ENCODE measurements at places on chromosomes 2 and 18. TPM values are rescaled to one million over a fixed set of nuclear protein-coding genes. Genes with fewer than 3 reads are reported as not detected.
A peak's percentile ranks its signal among the peaks of the same experiment; 100 is the strongest.

- no peak for DNase-seq
Observed at GRCh38 chr2:78861546-78861945, 164.0 kb upstream of the REG3G start.

GRCh38 chr2:1758171-1758570 is 13.9 kb upstream of the PXDN start:
- DNase-seq, result no peak

GRCh38 chr2:186771850-186772463 is 77.0 kb downstream of the ZSWIM2 start:
- no peak for DNase-seq

- DNase-seq, result no peak
Observed at GRCh38 chr18:59881728-59882656, 17.8 kb upstream of the PMAIP1 start.

DNA sequence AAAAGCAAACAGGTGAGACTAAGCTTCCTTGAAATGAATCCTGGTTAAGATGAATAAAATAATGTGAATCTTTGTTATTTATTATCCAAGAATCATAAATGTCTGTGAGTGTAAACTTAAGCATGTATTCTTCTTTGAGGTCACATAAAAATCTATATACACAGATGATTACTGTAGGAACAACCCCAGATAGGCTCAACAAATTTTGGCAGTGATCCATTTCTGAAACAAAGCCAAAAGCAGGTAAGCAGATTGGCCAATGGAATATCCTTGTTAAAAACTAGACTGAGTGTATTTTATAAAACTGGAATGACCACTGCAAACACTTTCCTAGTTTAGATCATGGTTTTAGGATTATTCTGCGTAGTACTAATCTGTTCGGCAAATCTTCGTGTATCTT is 11.3 kb downstream of the SCYGR5 start:
- no peak for DNase-seq

GRCh38 chr2:5236249-5236648 is 455.9 kb upstream of the SOX11 start:
- no peak for DNase-seq

DNA sequence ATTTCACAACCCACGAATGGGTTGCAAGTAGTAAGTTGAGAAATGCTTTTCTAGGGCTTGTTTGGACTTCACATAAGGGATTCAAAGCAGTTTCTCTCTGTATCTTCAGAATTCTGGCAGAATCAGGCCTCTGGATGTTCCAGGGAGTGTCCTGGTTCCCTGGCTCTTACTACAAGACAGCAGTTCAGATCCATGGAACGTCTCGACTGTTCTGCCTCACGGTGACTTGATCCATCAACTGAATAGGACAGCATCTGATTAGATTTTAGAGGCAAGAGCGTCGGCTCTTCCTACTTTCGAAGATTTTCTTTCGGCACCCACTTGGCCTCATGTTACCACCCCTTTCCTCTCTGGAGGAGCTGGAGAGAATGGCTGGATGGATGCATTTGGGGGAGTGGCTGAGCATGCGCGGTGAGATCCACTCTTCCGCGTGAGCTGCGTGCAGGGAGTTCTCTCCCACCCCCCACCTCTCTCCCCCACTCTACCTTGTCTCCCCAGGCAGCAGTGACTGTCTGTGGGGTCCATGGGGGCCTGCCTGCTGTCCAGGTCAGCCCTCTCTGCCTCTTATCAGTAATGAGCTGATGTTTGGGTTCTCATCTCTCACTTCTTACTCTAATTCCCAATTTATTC is 132.5 kb downstream of the VAPA start:
- no peak for DNase-seq

DNA sequence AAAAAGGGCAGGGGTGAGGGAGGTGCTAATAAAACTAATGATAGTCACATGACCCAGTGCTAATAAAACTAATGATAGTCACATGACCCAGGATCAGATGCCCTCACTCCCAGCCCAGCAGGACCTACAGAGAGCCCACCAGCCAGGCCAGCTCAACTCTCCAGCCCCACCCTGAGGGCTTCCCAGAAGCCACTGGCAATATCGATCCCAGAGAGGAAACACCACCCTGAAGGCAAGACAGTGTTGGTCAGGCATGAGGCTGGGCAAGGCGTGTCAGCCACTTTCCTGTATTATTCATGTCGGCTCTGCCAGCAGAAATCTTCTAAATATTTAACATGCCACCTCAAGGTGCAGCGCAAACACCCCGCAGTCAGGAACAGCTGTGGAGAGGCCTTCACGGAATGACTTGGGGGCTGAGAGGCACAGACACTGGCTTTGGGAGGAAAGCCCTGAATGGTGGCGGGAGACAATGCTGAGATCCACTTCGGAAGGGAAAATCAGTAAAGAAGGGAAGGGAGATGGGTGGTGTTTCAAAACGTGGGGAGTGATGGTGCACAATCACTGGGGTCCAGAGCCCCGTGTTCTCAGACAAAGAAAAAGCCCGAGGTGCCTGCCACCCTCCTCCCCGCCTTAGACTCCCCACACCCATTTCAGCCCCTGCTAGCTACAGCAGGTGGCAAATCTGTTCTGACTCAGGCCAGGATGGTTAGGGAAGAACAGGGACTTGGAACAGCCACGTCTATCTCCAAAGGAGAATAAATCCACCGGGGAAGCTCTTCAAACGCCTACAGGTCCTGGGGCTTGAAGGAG is 1.4 kb downstream of the REEP1 start:
- no peak for DNase-seq

GRCh38 chr2:68744366-68744912 is 9.8 kb downstream of the ARHGAP25 start:
- no peak for DNase-seq

DNA sequence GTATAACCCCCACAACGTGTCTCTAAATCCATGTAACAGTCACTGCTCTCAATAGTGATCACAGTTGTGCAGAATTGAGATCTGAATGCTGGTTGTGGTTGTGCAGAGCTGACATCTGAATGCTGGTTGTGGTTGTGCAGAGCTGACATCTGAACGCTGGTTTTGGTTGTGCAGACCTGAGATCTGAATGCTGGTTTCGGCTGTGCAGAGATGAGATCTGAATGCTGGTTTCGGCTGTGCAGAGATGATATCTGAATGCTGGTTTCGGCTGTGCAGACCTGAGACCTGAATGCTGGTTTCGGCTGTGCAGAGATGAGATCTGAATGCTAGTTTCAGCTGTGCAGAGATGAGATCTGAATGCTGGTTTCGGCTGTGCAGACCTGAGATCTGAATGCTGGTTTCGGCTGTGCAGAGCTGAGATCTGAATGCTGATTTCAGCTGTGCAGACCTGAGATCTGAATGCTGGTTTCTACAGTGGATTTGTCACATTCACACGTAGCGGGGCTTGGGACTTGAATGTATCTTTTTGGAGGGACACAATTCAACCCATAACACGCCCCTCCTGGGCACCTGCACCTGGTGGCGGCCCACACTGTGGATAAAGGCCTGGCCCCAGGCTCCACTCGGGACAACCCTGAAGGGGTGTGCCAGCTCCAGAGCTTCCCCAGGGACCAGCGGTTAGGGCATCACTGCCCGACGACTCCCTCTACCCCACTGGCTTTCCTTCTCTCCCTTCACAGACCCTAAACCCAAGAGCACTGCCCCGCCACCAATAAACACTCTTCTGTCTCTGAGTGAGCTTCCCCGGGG is 51.1 kb upstream of the SLC66A3 start:
- no peak for DNase-seq

- DNase-seq, result no peak
Observed at GRCh38 chr2:171787333-171788072, 100.2 kb downstream of the DYNC1I2 start.

DNA sequence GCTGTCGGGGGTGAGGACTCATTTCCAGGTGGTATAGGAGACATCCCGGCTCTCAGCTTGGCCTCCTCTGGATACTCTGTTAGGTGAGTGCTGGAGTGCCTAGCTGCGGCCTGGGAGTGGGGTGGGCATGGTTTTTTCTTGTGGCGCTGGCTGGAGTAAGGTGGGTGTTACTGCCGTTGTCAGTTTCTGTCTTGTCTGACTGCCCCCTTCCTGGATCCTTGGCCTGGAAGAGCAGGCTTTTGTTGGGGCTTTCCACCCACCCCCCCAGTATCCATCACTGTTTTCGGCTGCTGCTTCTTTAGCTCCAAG is 69.2 kb downstream of the DGKD start:
- DNase-seq, result no peak

DNA sequence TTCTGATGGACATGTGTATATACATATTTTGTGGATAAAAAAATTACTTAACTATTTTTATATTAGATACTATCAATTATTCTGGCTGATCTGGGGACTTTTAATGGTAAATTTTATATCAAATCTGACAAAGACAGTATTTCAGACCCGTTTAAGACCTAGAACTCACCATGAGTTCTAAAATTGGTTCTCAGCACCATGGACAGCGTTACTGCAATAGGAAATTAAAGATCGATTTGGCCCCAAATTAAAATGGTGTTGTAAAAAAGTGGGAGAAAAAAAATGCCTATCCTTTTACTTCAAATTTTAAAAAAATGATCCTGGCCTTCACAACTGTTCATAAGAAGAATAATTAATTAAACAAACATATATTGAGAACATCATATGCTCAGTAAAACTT is 919 bp upstream of the SCN2A start:
- no peak for DNase-seq

DNA sequence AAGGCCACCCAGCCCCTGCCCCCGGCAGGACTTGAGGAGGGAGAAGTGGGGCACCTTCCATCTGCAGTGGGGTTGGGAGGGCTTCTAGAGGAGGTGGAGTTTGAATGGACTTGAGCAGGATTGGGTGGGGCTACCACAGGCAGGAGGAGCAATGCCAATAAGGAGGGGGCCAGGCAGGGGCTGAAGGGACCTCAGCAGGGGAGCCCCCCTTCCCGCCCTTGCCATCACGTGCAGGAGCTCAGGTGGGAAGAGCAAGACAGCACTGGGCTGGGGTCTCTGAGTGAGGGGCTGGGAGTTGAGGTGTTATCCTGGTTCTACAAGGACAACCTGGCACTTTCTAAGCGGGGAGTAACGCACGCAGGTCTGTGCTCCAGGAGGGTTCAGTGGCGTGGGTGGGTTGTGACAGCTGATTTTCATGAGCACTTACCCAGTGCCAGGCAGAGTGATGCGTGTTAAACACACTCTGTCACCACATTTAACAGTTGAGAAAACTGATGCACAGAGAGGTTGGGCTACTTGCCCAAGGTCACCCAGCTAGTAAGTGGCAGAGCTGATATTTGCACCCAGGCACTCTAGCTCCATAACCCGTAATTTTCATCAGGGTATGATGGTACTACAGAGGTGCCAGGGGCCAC is 4.8 kb downstream of the CHRND start:
- DNase-seq, result no peak

GRCh38 chr2:201127570-201127969 is 11.6 kb downstream of the CFLAR start:
- DNase-seq, result no peak

DNA sequence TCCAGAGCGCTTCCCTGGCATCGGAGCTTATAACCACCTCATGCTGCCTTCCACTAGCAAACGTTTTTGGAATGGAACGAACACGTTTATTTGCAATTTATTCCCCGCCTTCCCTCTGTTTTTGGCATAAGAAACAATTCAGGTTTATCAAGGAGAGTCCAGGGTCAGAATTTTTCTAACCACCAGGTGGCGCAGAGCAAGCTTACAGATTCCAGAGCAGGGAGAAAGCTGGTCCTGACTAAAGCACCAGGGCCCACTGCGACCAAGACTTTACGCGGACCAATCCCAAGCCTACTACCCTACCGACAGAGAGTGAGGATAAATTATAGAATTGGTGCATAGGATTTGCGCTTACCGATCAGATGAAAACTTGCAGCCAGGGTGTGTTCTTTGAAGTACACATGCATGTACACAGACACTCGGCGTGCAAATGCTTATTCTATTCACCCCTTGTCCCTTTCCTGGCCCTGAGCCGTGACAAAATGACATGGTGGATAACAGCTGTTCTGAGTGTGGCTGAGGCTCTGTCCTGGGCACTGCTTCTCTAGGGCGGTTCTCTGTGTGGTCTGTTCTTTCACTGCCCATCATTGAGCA is 34.7 kb downstream of the NAPG start:
- peak; percentile 19 for DNase-seq

GRB14 gene
- not detected for total RNA-seq

CRYBA2 gene
- not detected for total RNA-seq

SERPINB10 gene
- not detected for total RNA-seq

CYP27C1 gene
- total RNA-seq, result not detected

TMEM169 gene
- 4.1 TPM for total RNA-seq

CABLES1 gene
- total RNA-seq, result 0.99 TPM

VSNL1 gene
- not detected for total RNA-seq

Data from naive thymus-derived CD8-positive, alpha-beta T cell (primary cell).